ENCODE measurements at places on chromosomes 16 and 17.
A peak's percentile ranks its signal among the peaks of the same experiment; 100 is the strongest.

- no peak for DNase-seq
These were observed 15.0 kb downstream of the CAVIN1 start for GRCh38 chr17:42408061-42408460.

DNA sequence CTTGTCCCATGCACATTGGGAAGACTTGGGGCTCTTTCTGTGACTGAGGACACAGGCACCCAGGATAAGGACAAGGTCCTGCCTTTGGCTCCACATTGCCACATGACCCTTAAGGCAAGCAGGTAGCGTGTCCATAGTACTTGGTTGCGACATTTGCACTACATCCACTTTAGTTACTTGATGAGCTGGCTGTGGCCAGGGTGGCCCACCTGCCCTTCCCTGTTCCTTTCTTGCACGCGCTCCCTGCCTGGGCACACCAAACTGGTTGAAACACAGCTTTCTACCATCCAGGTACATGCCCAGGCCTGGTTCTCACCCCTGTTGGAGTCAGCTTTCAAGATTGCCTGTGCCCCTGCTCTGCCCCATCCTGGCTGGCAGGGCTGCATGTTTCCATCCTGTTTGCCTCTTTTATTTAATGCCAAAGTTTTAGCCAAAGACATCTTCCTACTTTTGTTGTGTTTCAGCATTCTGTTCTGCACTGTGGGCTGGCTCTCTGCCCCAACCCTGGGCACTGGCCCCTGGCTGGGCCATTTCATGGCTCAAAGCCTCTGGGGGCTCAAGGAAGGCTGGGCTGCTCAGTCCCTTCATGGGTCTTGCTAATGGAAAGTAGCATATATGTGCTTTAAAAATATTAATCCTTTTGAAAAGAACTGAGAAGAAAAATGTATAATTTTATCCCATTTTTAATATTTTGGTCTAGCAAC, 3.2 kb downstream of the B3GNT9 start:
- DNase-seq: no peak

- no peak for DNase-seq
These were observed 9.7 kb upstream of the NKD1 start for GRCh38 chr16:50538411-50539052.

GRCh38 chr17:57527221-57528057, 217.7 kb downstream of the CCDC182 start:
- no peak for DNase-seq

DNA sequence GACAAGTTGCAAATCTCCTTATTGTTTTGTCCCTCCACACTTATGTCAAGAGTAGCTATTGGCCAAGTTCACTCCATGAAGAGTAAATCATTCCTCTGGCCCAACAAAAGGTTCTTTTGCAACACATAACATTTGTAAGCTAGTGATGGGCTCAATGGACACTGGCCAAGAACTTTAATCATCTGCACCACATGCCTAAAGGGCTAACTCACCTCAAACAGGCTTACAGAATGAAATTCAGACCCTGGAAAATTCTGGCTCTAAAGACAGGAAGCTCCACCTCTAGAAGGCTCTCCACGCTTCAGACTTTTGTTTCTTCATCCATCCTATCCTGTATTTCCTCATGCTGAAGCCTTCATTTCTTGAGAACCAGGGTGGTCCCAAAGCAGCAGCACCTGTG, 10.9 kb upstream of the ANKFN1 start:
- no peak for DNase-seq

GRCh38 chr17:51546114-51546513, 285.8 kb downstream of the UTP18 start:
- DNase-seq: no peak

GRCh38 chr16:10878644-10879501, 1.9 kb downstream of the CIITA start:
- no peak for DNase-seq

DNA sequence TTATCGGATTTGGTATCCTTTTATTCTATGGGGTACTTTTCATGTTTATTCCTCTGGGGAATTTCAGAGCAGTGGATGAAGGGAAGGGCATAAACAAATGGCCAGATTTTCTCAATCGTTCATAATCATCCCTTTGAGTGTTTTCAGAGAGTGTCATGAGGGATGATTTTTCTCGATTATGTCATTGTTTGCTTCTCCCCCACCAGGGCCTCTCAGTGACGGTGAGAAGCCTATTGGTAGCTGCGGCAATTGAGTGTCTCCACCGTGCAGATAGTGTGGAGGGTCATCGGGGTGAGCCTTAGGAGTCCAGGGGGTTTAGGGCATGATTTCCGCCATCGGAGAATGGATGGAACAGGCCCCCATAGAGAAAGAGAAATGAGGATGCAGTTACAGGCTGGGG, 57.2 kb downstream of the USP43 start:
- no peak for DNase-seq

DNA sequence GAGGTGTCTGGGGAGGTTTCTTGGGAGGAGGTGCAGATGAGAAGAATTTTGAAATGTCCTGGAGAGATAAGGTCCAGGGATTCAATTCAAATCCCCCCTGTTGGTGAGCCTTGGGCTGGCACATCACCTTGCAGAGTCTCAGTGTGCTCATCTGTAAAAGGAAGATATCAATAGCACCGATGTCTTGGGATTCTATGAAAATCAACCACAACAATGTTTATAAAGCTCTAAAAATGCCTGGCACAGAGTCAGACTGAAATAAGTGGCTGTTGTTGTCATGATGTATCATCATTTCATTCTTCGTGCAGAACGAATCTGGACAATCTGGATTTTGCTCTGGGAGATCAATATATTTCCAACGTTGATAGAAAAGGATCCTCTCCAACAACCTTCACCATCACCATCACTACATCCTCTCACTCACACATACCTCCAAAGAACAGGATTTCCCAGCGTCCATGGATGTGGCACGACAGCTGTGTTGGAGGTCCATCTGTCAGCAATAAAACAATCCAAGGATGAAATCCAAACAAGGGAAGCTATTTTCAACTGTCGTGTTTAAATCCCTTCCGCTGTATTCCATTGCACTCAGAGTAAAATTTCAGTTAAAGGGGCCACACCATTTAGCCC, 393.7 kb upstream of the DYNLRB2 start:
- DNase-seq: no peak

- DNase-seq: peak; percentile 88
These were observed 21.8 kb downstream of the KATNB1 start for GRCh38 chr16:57757326-57757786.

DNA sequence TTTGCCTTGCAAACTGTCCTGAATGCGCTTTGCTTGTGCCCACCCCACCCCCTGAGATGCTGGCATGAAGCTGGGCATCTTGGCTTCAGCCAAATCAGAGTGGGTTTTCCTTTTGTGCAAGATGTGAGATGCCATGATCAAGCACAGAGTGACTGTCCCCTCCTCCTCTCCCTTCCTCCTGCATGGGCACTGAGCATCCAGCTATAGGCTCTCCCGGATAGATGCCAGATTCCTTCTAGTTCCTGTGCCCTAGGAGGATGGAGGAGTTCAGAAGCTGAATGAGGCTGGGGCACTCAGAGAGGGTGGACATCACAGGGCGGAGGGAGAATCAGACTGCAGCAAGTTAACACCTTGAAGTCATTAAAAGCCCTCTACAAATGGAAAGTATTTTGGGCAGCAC, 384.1 kb upstream of the CCL2 start:
- DNase-seq: no peak

DNA sequence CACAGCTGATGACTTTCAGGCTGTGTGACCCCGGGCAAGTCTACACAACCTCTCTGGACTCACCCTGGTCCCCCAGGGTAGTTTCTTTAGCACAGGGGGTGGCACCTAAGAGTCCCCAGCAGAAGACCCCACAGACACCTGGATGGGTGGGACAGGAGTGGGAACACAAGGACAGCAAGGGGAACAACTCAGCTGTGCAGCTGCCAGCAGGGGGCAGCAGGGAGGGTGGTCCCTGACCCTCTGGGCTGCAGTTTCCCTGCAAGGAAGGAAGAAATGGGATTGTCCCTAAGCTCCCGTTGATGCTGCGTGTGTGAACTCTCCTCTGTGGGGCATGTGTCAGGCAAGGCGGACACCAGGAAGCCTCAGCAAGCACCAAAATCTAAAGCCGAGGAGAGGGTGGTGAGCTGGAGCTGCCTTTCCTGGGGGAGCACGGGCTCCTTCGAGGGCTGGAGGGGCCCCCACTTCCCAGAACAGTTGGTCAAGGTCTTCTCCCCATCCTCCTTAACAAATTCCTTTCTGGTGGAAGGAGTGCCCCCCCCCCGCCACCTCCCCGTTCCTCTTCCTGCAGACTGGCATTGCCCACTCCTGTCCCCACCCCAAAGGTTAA, 24.1 kb upstream of the CDH5 start:
- no peak for DNase-seq

GRCh38 chr17:48757524-48757961, 29.0 kb upstream of the HOXB13 start:
- DNase-seq: no peak

- DNase-seq: no peak
These were observed 65.2 kb downstream of the XPO6 start for GRCh38 chr16:28146536-28146935.

- DNase-seq: no peak
These were observed 221.8 kb upstream of the TNRC6C start for GRCh38 chr17:77736721-77737120.

GRCh38 chr17:69540356-69540755, 125.9 kb downstream of the MAP2K6 start:
- DNase-seq: no peak

DNA sequence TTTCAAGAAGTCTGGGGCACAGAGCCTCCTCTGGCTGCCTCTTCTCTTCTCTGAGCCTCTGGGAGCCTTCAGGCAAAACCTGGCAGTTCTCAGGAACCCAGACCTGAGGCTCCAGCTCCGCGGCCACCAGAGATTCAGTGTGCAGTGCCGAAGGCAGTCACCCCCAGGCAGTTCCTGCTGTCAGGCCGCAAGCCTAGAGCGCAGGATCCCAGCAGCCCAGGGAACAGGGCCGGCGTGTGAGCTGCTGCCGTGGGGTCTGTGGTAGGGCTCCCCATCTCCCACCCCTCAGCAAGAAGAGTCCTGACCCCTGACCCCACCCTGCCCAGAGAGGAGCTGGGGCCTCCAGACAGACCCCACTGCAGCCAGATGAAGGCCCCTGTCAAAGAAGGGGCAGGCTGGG, 78.2 kb downstream of the AMFR start:
- DNase-seq: no peak

- DNase-seq: no peak
These were observed 49.2 kb downstream of the KCNJ12 start for GRCh38 chr17:21425321-21425720.

GRCh38 chr17:39357986-39358385, 43.4 kb downstream of the FBXL20 start:
- no peak for DNase-seq
